ENCODE measurements at places on chromosomes 12 and 14. TPM values are rescaled to one million over a fixed set of nuclear protein-coding genes. Genes with fewer than 3 reads are reported as not detected.

The SLC2A3 gene
- 38.5 TPM for polyA plus RNA-seq

The MEG3 gene
- 432 TPM for polyA plus RNA-seq

GRCh38 chr12:122117979-122118378 is 39.4 kb downstream of the MLXIP start:
- no peak for DNase-seq

The KCNMB4 gene
- 27.2 TPM for polyA plus RNA-seq

GRCh38 chr14:103030741-103031565 is 26.4 kb downstream of the CDC42BPB start:
- no peak for DNase-seq

- no peak for DNase-seq
Measured at GRCh38 chr12:125122668-125123067, 57.4 kb downstream of the AACS start.

The SALL2 gene
- 32.8 TPM for polyA plus RNA-seq

GRCh38 chr12:5227708-5228373 is 184.2 kb downstream of the KCNA5 start:
- DNase-seq = no peak

The DIO3 gene
- polyA plus RNA-seq = 0.61 TPM

The ZNF385A gene
- polyA plus RNA-seq = 16.8 TPM

DNA sequence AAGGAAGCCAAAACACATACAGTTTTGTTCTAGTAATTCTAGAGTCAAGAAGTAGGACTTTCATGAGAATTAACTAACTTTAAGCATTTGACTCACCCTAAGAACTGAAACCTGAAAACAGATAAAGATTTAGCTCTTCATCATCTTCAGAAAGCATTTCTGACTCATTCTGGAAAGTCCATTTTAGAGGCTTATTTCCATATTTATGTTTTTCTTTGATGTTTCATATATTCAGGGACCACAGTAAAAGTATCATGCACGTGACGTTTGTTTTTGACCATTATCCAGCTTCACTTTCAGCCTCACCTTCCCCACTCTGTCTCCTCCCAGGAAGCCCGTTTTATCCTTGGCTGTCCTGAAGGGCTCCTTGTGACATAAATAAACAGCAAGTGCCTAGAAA is 79.2 kb downstream of the MDGA2 start:
- no peak for DNase-seq

- no peak for DNase-seq
Measured at GRCh38 chr12:28536088-28536487, 345.8 kb downstream of the CCDC91 start.

- no peak for DNase-seq
Measured at GRCh38 chr12:82937151-82937550, 250.4 kb downstream of the TMTC2 start.

The FRMD6 gene
- polyA plus RNA-seq = 33.5 TPM

Data from right lung (tissue), 10 donors.